Ammon's horn (tissue), 1 donor: ENCODE measurements at places on chromosomes 6 and 20.

DNA sequence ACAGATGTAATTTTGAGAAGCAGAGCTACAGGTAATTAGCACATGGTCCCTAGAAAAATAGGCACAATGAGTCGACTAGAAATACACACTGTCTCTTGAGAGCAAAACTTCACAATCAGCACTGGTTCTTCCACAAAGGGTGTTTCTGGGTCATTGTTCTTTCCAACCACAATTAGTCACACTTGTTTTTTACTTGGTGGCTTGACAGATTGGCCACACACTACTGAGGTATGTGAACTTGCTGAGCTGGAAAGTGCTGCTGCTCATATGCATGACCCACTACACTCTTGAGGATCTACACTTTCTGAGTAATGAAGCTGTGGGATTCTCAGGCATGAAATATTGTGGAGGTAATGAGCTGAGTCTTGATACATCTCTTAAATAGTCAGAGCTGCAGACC is 347.7 kb downstream of the BCKDHB start:
- DNase-seq: no peak

GRCh38 chr20:14918976-14919375 is 581.6 kb upstream of the FLRT3 start:
- no peak for DNase-seq

- DNase-seq: no peak
Observed at GRCh38 chr6:168035661-168036545, 38.4 kb downstream of the KIF25 start.

DNA sequence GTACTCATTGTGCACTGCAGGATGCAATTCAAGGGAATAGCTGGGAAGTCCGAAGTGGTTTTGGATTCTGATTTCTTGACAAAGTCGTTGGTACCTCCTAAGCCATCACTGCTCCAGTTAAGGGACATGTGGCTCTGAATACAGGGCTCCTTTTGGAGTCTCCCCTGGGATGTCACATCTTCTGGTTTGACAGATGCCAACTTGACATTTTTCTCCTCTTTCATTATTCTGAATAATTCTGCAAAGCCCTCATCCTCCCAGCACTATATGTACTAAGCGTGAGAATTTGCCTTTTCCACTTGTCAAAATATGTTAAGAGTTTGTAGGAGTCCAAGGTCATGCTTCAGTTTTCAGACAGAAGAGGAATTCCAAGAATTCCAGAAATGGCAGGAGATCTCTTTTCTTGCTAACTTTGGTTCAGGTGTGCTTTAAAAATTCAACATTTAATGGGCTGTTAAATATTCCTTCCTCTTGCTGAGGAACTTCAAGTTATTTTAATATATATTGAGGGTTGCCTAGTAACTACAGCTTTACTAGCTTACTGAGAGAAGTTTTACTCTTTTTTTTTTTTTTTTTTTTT is 38.7 kb downstream of the DOK5 start:
- DNase-seq: no peak

GRCh38 chr20:3716195-3716834 is 3.9 kb upstream of the SIGLEC1 start:
- peak; percentile 48 for DNase-seq

- no peak for DNase-seq
Observed at GRCh38 chr6:133632206-133632605, 256.7 kb upstream of the TCF21 start.

DNA sequence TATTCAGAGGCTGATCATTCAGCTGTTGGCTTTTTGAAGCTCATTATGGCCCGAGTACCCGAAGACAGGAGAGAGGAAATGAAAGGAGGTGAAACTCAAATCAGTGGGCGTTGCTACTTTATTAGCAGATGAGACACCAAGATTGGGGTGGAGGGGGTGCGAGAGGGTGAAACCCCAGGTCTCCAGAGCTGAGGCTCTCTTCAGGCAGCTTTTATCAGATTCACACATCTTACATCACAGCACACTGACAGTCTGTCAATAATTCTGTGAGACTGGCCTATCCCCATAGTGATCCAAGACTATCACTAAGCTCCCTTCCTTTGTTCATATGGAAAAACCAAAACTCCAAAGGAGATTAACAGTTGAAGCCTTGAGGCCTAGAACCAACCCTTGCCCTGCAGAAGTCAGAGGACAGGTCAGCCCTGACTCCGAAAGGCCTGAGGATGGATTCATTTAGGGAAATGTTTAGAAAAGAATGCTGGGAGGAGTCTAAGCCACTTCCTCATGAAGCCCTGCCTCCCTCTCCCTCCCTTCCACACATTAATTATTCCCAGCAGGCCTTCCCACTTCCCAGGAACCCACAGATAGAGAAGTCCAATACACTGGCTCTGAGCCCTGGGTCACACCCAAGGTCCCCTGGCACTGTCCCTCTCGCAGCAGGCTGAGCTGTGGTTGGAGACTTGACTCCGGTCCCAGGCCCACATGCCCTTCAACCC is 23.2 kb downstream of the TRERF1 start:
- peak; percentile 12 for DNase-seq

DNA sequence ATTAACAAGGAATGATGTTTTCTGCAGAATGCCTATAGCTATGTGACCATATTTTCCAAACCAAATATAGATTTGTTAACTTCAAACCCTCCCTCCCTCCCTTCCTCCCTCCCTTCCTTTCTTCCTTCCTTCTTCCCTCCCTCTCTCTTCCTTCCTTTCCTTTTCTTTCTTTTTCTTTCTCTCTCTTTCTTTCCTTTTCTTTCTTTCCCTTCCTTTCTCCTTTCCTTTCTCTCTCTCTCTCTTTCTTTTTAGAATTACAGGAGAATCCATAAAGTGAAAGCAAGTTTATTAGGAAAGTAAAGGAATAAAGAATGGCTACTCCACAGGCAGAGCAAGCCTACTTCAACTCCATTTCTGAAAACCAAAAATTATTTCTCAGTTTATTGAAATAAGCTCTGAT is 153.0 kb downstream of the AHI1 start:
- no peak for DNase-seq

- peak; percentile 32 for DNase-seq
Observed at GRCh38 chr6:3997177-3997770, 81.7 kb downstream of the FAM217A start.

GRCh38 chr6:154471609-154472362 is 38.7 kb downstream of the CNKSR3 start:
- DNase-seq: no peak

GRCh38 chr20:58452667-58453255 is 62.4 kb downstream of the APCDD1L start:
- DNase-seq: no peak

GRCh38 chr6:37538107-37538506 is 38.4 kb upstream of the CCDC167 start:
- DNase-seq: no peak

DNA sequence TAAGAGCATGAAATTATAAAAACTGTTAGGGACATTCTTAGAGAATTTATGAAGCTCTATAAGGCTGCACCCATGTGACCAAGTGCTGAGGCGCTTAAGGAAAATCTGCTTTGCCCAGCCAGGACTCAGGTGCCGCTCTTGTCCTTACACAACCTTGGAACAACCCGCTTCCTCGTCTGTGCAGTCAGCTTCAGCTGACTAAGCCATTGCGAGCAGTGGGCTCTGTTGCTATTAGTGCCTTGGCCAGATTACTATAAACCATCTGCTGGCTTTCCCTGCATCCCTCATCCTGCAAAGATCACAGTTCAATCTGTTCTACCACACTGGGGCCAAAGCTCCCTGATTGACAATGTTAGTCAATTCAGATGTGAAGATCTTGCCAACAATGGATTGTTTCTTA is 89.1 kb upstream of the E2F3 start:
- DNase-seq: peak; percentile 11

GRCh38 chr6:44126320-44127149 is 717 bp downstream of the MRPL14 start:
- peak; percentile 29 for DNase-seq

GRCh38 chr6:157283330-157283898 is 39.9 kb downstream of the TMEM242 start:
- no peak for DNase-seq

- no peak for DNase-seq
Observed at GRCh38 chr6:5718231-5718947, 288.3 kb downstream of the NRN1 start.

- DNase-seq: no peak
Observed at GRCh38 chr6:105304825-105305224, 98.1 kb downstream of the PREP start.

GRCh38 chr6:34468378-34468892 is 2.6 kb downstream of the PACSIN1 start:
- no peak for DNase-seq

GRCh38 chr6:28956331-28956730 is 32.5 kb upstream of the TRIM27 start:
- DNase-seq: no peak

DNA sequence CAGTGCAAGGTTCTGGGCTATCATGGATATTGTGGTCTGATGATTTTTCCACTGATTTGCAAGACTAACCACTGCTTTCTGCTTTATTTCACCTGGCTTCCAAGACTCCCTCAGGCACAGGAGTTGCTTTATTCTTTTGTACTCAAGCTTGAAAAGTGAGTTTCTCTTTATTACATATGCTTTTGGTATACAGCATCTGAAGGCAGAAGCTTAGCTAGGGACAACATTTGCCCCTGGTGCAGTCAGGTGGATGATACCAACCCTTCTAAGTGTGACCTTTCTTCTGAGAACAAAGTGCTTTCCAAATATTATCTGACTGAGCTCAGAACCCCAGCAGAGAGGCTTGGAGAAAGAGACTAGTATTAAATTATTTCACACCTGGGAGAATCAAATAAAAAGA is 94.0 kb upstream of the PHACTR1 start:
- no peak for DNase-seq

- no peak for DNase-seq
Observed at GRCh38 chr20:63898882-63899558, 4.1 kb downstream of the DNAJC5 start.

DNA sequence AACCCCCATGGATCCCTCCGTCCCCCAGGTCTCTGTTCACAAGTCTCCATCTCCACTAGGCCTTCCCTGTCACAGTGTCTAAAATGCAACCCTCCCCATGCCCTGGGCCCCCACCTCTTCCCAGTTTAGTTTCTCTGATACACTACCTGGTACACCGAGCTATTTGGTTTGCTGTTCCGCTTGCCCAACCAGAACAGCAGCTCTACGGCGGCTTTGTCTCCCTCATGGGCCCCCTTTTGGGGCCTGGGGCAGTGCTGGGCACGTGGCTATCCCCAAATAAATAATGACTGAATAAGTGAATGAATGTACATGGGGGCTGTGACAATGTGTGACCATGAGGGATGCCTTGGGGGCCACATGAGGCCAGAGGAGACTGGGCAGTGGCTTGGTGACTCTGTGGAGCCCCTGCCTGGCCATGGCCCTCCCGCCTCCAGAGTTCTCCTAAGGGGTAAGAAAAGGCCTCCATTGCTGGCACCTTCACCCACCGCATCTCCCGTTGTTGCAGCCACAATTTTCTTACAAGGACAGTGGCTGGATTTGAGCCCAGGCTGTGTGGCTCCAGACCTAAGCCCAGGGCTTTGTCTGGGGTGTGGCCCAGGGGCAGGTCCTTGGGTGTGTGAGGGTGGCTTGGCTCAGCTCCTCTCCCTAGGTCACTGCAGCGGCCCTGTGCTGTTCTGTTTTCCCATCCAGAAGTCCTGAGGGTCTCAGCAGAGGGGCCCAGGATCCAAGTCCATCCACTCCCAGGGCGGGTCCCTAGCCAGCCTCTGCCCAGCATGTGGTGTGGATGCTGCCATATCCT is 408.5 kb upstream of the SULF2 start:
- DNase-seq: no peak

DNA sequence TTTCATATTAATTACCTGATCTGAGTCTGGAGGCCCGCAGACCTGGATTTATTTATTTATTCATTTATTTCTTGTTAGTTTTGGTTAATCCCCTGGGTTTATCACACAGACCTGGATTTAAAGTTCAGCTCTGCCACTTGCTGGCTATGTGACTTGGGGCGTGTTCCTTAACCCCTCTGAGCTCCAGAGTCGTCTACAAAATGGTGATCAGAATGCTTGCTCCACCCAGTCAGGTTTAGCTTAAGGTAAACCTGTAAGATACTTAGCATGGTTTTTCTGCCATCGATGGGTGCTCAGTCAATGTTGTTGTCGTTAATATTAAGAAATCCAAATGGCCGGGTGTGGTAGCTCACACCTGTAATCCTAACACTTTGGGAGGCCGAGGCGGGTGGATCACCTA is 23.4 kb downstream of the SHLD1 start:
- DNase-seq: no peak

DNA sequence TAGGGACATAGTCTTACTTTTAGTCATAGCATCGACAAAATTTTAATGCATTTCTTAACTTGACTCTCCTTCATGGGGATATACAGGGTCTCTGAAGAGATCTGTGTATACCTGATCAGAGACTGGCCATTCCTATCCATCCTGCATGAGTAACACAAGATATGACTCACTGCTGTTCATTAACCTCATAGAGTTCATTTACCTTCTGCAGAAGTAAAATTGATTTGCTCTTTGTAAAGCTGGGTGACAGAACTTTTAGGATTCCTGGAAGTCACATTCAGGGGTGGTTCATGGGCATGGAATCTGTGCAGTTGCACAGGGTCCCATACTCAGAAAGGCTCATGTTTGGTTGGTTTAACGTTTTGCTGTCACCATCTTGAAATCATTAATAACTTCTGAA is 53.2 kb downstream of the PDE7B start:
- DNase-seq: no peak

DNA sequence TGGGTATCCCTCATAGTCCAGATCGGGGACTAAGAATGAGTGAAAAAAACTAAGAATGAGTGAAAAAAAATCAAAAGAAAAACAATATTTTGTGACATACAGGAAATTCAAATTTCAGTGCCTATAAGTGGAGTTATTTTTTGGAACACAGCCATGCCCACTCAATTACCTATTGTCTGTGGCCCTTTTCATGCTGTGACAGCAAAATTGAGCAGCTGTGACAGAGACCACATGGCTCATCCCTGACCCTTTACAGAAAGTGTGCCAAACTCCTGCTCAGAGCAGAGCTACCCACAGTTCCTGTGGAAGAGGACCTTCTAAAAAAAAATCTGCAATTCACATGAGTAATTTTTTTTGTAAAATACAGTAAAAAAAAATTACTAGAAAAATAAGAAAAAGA is 1.4 kb downstream of the NCR2 start:
- no peak for DNase-seq

- DNase-seq: no peak
Observed at GRCh38 chr6:45072673-45073072, 255.5 kb upstream of the RUNX2 start.

DNA sequence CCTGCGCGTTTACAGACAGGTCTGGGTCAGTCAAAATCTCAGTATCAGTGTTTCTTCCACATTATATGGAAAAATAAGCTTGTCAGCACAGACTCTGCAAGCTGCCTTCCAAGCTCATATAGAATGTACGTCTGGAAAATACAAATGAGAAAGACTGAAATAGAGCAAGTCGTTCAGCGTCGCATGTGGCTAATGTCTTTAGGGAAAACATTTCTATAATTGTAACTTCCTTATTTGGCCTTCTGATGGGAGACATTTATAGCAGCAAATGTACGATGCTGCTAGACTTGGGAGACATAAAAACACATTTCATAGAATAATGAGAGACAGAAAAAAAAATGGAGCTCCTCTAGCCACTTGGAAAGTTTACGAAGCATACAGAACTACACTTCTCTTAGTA is 122.2 kb downstream of the KIF16B start:
- DNase-seq: peak; percentile 9
